ENCODE measurements at places on chromosomes 1 and 21.

DNA sequence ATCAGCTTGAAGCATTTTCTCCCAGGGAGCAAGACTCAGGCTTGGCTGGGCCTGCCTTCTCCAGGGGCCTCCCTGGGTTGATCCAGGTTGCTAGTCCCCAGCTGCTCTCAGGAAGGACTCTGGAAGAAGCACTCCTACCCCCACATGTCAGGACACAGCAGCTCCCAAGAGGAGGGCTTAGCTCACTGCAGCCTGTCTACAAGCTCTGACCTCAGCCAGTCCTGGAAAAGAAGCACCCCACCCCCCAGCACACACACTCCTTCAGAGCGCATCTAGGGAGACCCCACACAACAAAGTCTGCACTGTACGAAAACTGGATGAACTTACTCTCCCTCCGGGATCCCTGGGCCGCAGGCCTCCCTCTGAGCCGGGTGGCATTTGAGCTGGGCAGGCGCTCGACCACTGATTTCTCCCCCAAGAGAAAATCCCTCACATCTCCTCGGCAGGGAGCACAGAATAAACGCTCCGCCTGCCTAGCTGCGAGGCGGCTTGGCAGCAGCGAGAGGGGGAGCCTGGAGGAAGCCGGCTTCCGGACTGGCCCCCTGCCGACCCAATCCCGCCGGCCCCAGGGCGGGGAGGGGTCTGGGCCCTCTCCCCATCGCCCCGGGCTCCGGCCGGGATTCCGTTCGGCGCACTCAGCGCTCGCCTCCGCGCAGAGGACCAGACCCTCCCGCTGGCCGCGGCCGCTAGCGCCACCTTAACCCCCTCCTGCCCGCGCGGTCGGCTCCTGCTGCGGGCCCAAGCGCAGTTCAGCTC is at the start of gene KCNA2:
Gene KCNA2 (minus strand): TSS at position 458 of the 756 bp plus-strand sequence. CDS start 1,576 bp downstream, outside the sequence.
- DNase-seq = no peak

DNA sequence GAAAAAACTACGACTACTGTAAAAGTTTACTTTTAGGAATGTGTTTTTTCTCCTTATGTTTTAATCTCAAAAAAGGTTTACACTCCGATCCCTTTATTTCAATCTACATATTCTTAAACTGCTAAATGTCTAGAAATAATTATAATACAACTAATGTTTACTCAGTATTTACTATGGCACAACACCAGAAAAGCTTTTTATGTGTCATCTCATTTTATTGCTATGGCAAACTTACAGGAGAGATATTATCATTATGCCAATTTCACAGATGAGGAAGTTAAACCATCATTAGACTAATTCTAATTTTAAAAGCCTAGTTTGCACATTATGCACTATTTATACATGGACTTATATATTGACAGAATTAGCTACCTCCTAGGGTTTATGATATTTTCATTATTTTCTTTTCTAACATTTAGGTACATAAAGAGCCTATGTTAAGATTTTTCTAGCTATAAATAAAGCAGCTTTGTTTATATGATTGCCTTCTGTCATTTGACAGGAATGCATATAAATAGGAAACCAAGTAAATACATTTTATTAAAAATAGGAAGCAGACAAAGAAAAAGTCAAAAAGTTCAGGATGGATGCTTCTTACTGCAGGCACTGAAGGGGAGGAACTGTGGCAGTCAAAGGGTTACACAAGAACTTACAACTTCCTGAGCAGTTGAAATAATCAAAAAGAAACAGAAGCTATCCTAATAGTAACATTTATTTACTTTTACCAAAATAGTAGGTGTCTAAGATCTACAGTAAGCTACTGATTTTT is 442.4 kb downstream of the LTN1 start:
- DNase-seq = no peak

GRCh38 chr1:29278124-29278523 is 41.8 kb downstream of the PTPRU start:
- no peak for DNase-seq

DNA sequence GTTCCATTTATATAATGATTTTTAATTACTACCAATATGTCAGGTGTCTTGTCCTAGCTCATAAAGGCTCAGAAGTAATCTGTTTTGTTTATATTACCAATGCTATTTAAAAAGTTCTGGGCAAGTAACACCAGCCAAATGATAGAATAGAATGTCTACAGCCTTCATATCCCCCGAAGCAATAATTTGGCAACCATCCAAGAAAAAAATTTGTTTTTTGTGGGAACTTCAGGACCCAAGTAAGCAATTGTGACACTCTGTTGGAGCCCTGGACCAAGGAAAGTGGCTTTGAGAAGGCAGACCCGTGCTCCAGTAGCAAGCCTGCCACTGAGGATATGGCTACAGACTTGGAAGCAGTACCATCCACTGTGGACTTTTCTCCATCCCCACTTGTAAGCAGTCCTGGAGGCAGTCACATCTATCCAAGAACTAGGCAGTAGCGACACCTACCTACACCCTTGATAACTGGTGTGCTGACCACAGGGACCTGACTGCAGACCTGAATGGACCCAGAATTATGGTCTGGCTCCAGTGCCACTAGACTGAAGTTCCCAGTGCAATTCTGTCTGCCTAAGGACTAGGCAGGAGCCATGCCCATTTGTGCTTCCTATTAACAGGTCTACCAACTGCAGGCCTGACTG is 870.7 kb upstream of the ADGRL2 start:
- DNase-seq = no peak

DNA sequence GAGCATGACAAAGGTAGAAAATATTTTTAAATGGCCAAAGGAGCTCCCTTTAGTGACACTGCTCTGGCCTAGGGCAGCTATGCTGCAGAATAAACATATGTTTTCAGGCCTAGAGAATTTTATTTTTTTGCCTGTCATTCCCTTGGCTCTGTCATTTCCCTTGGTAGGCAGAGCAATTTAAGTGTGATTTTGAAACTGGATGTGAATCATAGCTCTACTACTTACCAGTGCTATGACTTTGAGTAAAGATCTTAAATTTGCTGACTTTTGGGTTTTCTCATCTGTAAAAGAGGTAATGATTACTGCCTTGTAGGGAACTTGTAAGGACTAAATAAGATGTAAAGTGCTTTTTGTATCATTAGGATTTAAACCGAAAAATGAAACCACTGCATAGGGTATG is 189.0 kb upstream of the ZRANB2 start:
- no peak for DNase-seq

GRCh38 chr1:13967707-13968106 is 267.7 kb downstream of the PRDM2 start:
- no peak for DNase-seq

- no peak for DNase-seq
Observed at GRCh38 chr1:203517426-203518110, 23.6 kb downstream of the OPTC start.

DNA sequence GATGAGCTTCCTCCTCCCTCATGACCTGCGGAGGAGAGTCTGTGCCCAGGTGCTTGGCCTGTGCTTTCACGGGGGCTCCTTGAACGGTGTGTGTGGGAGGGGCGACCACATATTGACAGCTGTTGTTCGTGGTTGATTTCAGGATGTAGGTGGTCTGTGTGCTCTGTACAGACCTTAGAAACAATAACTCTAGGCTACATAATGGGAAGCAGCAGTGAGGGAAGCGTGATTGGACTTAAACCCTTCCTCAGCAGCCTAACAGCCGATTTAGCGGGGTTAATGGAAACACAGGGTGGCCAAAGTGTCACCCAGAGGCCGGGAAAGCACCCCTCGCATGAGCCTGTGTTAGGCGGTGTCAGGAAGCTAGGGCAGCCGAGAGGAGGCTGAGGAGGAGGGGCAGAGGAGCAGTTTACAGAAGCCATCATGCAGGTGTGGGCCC is 56.0 kb downstream of the TBCE start:
- DNase-seq = no peak

- DNase-seq = no peak
Observed at GRCh38 chr1:180053594-180054567, 99.3 kb downstream of the CEP350 start.

GRCh38 chr21:40355076-40355475 is 487.8 kb downstream of the PCP4 start:
- DNase-seq = no peak

DNA sequence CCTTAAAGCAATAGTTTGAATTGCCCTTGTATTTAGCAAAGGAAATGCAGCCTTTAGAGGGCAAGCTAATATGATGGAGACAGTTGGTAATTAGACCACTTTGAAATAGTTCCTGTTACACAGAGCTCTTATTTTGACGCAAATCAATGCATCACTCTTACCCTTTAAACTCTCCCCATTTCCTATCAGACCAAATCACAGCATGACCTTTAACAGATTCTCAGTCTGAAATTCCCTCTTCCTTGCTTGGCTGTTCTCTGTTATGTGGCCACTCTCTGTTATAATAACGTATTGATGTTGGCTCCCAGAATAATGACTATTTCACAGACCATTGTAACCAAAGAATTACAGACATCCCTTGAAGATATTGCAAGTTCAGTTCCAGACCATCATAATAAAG is 66.9 kb upstream of the NGF start:
- DNase-seq = no peak

DNA sequence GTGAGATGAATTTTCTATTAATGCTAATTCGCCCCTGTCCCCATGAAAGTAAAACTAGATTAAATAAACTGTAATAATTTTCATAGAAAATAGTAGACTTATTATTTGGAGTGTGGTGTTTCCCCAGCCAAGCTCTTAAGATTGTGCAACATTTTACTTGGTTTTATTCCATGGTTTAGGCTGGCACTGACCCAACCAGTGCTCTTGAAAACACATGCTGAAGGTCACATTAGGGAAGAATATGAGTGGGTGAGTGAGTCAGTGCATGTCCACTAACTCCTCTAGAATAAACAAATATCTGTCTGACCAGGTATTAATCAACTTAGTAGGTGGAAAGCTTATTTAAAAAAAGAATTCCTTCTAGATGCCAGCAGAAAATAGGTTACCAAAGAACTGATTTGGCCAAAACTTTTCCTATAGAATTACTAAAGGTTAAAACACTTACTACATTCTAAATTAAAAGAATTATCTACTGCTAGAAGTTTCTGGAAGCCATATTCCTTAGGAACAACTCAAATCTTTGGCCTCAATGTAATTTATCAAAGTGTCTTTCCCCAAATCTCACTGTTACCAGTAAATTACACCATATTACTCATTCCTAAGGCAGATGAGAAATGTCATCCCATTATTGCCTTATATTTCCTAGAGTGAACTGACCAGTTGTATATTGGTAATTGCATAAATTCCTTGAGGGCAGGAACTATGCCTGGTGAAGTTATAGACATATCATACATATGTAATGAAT is 89.7 kb upstream of the RGS1 start:
- DNase-seq = no peak

DNA sequence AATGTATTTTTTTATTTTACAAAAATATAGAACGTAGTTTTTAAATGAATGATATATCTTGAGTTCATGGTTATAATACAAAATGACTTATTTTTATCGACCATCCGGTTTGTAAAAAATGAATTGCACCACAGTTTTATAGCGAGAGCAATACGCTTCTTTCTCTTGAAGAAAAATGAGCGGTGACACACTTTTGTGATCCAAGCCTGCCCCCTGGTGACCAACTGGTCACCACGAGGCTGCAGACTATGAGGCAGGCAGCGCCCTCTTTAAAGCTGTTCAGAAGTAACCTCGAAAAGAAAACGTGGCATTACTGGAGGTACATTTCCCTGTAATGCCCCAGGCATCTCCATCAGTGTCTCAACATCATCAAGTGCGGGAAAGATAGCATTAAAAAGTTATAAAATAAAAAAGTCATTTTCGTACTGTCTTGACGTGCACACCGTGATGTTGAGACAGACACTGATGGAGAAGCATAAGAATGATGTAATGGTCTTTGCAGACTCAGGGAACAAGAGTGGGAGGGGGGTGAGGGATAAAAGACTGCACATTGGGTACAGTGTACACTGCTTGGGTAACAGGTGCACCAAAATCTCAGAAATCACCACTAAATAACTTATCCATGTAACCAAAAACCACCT is 734.2 kb upstream of the ADAMTS5 start:
- no peak for DNase-seq

DNA sequence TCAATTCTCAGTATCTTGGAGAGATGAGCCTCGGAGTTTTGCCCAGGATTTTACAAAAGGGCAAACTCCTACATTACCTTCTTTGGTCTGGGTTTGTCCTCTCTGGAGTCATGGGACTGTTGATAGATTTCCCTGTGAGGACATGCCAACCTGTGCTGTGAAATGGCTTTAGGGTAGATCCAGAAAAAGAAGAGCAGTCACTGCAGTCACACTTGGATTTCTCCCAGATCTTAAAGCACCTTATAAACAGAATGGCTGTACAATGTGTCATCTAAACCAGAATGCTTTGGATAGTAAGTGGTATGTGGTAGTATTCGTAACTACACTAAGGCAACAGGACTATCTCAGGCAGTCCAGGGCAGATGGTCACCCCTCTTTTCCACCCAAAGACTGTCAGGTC is 1.9 kb upstream of the CSRP1 start:
- DNase-seq = no peak

DNA sequence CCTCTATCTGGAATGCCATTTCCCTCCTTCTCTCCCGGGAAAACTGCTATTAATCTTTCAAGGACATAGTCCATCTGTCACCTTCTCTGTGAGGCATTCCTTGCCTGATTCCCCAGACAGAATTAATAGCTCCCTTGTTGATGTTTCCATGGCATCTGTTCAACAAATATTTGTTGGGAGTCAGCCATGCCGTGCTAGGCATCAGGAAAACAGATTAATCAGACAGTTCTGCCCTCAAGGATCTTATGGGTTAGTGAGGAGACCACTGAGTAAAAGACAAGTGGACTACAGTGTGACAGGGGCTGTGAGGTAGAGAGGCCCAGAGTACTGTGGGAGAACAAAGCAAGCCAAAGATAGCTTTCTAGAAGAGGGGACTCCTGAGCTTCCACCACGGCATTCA is 11.4 kb upstream of the MAGOH start:
- DNase-seq = no peak

DNA sequence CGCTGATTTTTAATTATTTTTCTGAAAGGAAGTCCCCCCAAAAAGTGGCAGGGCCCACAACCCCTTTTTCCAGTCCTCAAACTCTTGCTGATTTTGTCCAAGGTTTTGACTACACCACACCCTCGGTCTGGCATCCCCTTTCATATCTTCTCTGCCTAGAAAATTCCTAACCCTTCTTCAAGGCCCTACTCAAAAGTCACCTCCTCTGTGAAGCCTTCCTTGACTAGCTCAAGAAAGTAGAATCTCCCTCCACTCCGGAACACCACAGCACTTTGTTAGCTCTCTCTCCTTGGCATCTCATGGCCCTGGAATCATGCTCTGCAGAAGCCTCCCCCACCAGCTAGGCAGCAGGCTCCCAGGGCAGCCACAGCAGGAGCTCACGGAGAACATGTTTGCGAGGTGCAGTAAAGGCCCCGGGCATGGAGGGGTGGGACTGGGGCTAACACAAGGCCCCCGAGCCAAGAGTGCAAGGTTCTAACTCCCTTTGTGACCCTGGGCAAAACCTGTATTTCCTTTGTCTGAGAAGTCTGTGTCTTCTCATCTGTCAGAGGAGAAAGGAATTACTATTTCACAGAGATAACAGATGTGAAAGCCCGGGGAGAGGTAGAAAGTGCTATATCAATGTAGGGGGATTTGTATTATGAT is 17.7 kb upstream of the S100A7 start:
- DNase-seq = no peak
